PC-3 (cell line): ENCODE measurements at places on chromosomes 16 and 17. TPM values are rescaled to one million over a fixed set of nuclear protein-coding genes. Genes with fewer than 3 reads are reported as not detected.

DNA sequence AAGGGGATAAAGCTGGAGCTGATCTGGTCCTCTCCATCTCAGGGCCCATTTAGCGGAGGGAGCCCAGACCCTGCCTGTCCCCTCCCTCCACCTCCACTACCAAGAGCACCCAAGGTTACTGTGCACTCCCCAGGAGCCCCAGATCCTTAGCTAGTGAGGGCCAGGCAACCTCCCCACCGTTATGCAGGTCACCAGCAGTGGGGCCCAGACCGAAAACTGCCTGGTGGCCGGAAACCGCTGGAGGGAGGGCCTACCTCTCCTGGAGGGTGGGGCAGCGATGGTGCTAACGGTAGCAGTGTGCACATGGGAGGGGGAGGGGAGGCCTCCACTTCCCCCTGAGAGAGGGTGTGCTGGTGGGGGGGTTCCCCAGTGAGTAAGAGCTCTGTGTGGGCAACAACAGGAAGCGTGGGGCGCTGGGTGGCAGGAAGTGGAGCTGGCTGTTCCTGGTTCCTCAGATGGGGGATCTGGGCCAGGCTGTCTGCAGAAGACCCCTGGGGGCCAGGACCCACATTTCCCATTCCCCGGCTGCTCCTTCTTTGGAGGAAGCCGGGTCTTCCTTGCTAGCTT, 4.4 kb downstream of the FMNL1 start:
- DNase-seq, result no peak

DNA sequence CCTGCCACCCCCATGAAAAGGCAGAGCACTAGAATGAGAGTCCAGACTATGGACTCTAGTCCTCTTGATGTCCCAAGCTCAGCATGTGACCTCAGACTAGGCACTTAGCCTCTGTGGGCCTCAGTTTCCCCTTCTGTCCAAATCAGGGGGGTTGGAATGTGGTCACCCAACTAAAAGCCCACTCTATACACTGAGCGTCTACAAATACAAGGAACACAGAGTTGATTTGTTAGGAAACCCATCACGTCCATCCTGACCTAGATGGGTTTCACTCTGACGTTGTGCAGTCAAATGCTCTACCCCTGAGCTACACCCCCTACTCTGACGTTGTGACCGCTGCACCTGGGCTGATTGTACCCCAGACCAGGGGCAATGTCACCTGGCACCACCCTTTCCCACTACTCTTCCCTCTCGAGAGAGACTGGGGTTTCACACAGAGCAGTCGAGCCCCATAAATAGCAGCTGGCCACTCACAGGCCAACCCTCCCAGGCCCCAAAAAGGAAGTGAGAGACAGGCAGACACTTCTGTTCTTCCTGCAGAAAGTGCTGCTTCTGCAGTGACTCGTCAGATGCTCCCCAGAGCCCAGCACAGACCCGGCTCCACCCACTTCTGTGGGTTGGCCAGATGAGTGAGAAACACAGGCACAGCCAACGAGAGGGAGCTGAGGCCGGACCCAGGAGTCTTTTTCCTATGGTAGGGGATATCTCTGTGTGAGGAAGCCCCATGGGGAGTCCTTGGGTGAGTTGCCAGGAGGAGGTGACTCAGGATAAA, 16.1 kb upstream of the TNFRSF13B start:
- DNase-seq, result peak; percentile 77

GRCh38 chr17:66829883-66830282, 5.0 kb upstream of the CACNG5 start:
- no peak for DNase-seq

DNA sequence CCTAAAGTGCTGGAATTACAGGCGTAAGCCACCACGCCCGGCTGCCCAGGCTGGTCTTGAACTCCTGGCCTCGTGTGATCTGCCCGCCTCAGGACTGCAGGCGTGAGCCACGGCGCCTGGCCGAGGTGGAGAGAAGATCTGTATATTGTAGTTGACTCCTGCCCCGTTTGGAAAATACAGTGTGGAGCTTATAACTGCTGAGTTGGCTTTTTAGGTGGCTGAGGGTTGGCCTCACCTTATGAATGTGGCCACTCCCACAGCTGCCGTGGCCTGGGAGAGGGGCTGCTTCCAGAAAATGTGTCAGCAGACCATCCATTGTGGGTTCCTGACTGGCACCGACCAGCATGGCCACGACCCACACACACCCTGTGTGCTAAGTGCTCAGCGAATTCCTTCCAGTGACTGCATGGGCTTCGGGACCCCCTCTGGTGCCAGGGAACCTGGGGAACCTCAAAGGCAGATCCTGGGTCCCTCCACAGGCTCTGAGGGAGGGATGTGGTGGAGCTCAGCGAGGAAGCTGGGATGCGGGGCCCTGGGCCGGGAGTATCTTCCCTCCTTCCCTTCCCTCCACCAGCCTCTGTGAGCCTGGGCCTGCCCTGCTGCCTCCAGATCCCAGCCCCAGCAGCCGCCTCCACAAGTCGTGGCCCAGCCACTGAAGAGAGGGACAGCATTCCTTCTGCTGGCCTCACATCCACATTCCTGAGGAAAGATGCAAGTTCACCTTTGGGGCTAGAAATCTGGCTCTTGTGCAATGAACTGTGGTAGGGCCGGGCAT, 10.9 kb upstream of the RAB11FIP3 start:
- DNase-seq, result no peak

DNA sequence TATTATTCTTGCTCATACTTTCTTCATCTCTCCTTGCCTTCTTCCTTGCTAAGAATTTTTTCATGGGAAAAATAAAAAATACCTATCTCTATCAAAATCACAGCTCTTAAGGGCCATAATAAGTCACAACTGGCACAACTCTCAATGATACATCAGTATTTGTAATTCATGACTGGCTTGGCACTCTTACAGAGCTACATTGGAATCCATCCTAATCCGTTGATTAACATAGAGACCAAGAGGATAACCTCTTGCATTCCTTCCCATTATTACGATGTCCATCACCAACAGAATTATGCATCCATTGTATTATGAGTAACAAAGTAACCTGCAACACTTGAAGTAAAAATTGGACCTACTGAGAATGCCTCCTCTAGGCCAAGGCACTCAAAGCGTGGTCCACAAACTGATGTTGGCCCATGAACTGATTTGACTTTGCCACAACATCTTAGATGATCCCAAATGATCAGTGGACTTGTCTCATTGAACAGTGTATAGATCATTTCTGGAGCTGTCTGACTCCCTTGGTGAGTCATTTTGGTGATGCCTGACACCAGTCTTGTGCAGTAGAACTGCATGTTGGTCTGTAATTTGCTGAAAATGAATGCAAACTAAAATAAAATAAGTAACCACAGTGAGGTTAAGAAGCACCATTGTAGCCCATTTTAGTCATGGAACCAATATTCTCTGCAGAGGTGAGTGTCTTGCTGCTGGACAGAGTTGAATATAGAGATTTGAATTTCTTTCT, 163.2 kb downstream of the AXIN2 start:
- DNase-seq, result peak; percentile 63

- DNase-seq, result no peak
These were observed 2.1 kb upstream of the DNASE1L2 start for GRCh38 chr16:2233872-2234812.

GRCh38 chr17:42284024-42284369, 4.3 kb upstream of the STAT5A start:
- DNase-seq, result no peak

- no peak for DNase-seq
These were observed 16.0 kb downstream of the SPNS3 start for GRCh38 chr17:4449736-4450135.

TBC1D3K gene
- not detected in 2 replicates for total RNA-seq

RNPS1 gene
- 131 and 154 TPM in 2 replicates for total RNA-seq

BCL6B gene
- 0.12 TPM in 1 of 2 replicates, not detected in the other for total RNA-seq

DOK4 gene
- 4.1 and 4.9 TPM in 2 replicates for total RNA-seq

CNTNAP4 gene
- 0.17 TPM in 1 of 2 replicates, not detected in the other for total RNA-seq
